ENCODE measurements at places on chromosomes 1 and 21.

- DNase-seq, result no peak
Measured at GRCh38 chr1:243933495-243933894, 83.5 kb upstream of the AKT3 start.

DNA sequence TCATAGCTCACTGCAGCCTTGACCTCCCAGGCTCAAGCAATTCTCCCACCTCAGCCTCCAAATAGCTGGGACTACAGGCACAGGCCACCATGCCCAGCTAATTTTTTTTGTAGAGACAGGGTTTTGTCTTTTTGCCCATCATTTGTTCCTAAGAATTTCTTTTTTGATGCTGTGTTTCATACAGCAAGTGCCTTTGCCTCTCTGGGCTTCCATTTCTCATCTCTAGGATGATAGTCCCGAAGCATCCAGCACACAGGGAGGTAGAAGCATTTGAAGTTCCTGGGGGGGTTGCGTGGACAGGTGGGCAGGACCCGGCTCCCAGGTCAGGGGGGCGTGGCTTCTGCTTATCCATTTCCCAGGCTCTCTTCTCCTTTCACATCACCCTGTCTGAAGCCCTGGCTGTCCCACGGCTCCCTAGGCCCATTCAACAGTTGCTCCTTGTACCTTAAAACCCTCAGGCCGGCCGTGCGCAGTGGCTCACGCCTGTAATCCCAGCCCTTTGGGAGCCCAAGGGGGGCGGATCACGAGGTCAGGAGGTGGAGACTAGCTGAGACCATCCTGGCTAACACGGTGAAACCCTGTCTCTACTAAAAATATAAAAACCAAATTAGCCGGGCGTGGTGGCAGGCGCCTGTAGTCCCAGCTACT lies 3.4 kb downstream of the ATP13A2 start:
- DNase-seq, result no peak

DNA sequence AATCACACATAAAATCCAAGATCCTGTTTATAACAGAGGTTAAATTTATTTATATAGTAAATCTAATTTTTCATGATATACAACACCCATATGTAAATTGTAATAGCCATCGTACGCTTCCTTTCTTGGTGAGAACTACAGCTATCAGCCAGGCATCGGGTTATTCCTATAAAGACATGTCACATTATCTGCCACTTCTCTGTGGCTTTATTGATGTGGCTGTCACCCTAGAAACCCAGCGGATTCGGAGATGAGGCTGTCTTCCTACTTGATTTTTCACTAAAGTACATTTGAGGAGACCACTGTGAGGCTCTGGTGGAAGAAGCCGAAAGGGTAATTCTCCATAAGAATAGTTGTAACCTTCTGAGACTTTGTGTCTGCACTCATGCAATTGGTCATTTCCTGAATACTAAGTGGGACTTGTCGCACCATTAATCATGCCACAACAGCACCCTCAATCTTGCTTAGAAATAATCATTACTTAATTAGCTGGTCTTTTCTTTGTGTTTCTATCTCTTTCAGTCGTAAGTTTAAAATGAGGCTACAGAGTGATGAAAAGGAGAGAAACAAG lies 106.0 kb downstream of the NTNG1 start:
- no peak for DNase-seq

- DNase-seq, result no peak
Measured at GRCh38 chr1:218702775-218703174, 357.6 kb downstream of the TGFB2 start.
